Islet precursor cell (in vitro differentiated cells): ENCODE measurements at places on chromosomes 5 and 9.

- DNase-seq = no peak
These were observed 260.3 kb upstream of the DAPK1 start for GRCh38 chr9:87237336-87237735.

DNA sequence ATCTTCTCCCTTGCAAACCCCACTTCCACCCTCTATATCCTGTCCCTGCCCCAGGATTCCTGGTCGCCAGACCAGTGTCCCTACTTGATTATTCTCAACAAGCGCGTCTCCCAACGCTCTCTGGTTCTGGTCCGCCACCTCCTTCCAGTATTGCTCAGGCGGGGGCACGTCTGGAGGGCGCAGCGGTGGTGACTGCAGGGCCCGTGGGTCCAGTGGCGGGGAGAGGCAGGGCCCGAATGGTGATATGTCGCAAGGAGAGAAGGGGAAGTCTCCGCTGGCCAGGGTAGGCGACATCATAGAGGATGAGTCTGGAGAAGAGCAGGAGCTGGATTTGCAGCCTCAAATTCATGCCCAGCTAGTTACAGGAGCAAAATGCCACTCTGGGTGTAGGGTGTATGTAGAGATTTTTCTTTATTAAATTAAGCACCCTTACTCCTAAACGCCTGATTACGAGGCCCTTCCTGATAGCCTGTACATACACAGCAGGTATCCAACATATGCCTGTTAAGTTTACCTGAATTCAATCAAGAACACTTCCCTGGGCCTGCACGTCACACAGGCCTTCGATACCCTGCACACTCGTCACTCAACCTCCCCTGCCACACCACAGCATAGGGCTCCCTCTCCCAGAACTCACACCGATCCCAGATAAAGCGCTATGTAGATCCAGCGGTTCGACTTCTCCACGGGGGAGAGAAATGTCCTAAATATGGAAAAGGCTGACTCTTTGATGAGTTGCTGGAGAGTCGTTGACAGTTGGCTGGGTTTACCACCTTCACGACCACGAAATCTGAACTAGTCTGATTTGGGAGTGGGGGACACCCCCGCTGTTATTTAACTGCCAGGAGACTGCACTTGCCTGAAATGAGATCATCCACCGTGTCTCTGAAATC, 4.8 kb downstream of the MCIDAS start:
- DNase-seq = no peak

GRCh38 chr9:10396615-10397014, 216.2 kb downstream of the PTPRD start:
- DNase-seq = no peak

- DNase-seq = no peak
These were observed 58.8 kb downstream of the C6 start for GRCh38 chr5:41154491-41154890.

- DNase-seq = no peak
These were observed 63.5 kb upstream of the GARNL3 start for GRCh38 chr9:127201071-127201541.

- DNase-seq = no peak
These were observed 31.1 kb downstream of the GCNT4 start for GRCh38 chr5:75021219-75021618.

DNA sequence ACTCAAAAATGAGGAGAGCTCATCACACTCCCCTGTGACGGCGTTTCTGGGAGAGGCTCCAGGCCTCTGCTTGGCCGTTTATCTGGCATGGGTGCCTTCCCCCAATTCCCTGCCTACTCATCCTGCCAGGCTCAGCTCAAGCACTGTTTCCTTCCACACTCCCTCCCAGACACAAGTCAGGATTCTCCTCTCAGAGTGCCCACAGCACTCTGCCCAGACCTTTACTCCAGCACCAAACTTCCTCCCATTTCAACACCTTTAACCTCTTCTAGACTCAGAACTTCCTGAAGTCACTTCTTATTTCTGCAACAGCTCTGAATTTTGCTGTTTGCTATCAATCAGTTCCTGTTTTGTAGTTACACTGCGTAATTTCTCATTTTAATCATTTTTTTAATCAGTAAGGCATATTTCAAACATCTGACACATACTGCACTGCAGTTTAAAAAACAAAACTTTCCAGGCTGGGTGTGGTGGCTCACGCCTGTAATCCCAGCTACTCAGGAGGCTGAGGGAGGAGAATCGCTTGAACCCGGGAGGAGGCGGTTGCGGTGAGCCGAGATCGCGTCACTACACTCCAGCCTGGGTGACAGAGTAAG, 16.0 kb downstream of the TRMO start:
- DNase-seq = no peak

DNA sequence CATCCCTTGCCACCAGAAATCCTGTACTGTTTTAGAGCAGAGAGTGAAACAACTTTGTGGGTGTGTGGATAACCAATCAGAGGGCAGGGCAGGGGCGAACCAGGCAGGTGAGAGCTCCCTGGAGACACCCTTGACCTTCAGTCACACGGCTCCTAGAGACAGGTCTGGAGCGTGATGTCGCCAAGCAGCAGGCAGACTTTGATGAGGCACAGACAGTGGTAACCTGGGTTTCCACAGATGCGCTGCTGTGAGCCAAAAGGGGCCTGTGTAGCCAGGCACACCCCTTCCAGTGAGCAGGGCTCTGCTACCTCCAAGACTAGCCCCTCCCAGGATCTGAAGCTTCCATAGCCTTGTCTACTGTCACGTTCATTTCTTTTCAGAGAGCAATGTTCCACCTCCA, 317.8 kb upstream of the ADCY2 start:
- DNase-seq = no peak

DNA sequence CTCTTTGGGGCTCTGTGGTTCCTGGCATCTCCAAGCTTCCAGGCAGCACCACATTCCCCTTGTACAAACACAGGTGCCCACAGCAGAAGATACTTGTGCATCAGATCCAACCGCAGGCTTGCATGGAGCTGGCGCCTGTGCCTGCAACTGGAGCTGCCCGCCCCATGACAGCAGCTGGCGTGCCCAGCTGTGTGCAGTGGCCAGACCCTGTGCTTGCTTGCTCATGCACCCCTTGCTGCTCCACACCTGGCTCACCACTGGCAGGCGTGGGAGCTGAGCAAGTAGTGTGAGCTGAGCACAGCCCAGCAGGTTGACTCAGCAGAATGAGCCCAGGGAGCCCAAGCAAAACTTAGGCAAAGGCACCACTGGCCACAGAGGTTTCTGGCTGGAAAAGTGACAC, 84.4 kb upstream of the STARD4 start:
- DNase-seq = no peak

DNA sequence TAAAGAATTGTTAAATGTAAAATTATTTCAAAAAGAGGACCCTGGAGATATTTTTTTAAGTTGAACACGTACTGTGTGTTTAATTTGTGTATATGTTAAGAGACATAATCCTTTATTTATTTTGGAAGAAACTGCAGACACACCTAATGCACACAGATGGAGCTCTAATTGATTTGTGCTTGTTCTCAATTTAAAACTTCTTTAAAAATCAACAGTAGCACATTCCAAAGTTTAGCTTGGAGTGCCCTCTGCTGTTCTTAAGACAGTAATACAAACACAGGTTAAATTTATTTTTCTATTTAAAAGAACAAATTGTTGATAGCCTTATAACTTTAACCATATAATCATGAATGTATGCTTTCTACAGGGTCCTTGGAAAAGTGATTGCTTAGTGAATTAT, 277.6 kb upstream of the ADAMTS16 start:
- no peak for DNase-seq

DNA sequence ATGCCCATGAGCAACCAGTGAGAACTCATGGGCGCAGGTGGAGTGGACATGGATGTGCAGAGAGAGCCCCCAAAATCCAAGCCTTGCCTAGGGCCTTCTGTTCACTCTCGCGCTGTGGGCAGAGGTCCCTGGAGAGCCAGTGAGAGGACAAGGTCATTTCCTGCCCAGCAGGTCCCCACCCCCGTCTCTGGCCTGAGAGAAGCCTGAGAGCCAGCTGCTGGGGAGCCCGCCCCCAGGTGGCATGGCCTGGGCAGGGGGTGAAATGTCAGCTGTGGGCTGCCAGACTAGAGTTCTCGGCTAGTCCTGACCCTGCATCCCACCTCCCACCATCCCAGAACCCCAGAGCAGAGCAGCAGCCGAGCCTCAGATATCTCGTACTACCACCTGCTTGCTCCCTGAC, 85.3 kb downstream of the BARX1 start:
- peak; percentile 35 for DNase-seq
